ENCODE measurements at places on chromosomes 4 and X.

DNA sequence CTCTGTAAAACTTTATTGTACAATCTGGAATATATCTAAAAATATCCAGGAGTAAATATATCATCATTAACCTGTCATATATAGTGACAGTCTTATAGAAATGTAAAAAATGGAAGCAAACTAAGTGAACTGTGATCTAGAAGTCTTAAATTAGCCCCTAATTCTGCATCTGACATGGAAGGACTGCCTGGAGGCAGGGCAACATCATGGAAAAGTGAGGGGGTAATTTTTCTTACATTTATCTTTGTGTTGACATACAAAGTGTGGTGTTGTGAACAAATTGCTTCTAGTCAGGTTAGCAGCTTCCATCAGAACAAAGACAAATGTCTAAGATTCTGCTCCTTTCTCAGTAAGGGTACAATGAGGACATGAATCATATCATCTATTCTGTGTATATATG, 186.3 kb downstream of the C4orf33 start:
- peak; percentile 8 for DNase-seq

DNA sequence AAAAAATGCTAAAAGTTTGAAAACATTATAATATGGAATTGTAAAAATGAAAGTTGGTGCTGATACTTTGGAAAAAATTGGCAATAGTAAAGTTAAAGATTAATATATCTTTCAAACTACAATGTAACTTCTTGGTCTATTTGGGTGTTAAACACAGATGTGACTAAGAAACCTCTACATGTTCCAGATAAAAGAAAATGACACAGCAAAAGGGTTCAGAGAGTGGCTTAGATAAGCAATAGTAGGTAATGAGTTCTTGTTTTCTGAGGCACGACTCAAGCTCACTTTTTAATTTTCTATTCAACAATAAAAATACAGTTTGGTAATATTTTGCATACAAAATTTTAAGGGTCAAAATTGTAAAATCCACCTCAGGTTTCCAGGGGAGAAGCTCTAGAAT, 292.7 kb downstream of the GALNTL6 start:
- no peak for DNase-seq

DNA sequence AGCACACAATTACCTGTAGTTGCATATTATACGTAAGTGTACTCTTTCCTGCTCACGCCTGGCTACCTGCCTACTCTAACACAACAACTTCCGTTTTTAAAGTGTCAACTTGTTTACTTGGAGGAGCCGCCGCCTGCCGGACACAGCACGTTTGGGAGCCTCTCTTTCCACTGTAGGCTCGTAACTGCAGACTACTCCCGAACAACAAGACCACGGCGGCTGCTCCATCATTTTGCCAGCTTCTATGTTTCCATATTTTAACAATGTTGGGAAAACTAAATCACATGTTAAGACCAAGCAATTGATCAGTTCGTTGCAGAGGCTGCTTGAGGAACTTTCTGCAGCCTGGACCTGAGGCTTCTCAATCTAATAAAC, 841 bp downstream of the MTNR1A start:
- DNase-seq, result no peak

DNA sequence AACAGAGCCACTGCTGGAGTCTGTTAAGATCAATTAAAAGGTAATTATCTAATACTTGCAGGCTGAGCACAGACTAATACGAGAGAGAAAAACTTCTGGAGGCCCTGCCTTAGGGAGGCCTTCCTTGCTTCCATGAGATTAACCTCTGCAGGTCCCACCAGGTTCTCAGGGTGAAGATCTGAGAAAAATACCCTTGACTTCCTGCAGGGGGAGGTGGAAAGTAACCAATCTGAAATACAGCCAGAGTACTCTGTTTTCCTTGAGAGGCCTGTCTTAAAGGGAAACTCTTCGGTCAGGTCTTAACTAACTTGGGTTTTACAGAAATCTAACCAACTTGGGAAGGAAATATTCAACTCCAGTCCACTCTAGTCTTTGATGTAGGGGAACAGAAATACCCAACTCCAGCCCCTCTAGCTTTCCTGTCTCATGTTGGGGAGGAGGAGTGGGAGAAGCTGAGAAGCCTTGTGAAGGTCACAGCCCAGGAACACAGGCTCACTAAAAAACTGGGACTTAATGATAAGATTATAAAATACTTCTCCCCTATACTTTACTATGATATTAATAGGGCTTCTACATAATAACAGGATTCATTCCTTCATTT, 77.1 kb downstream of the TBCK start:
- peak; percentile 33 for DNase-seq
